ENCODE measurements at places on chromosomes 12 and 14. TPM values are rescaled to one million over a fixed set of nuclear protein-coding genes. Genes with fewer than 3 reads are reported as not detected.

GRCh38 chr14:85542623-85543022 lies 12.7 kb downstream of the FLRT2 start:
- H3K27ac ChIP-seq = no peak overlapping the region
- peaks cover 35% of the 10 kb centered on the region for H3K4me1 ChIP-seq
- no peak for DNase-seq
- no peak overlapping the region for H3K4me3 ChIP-seq
- no peaks in the 10 kb centered on the region for H3K36me3 ChIP-seq
- no peaks in the 10 kb centered on the region for H3K27me3 ChIP-seq

SLC39A9 gene
- polyA plus RNA-seq = 17.7 TPM

RD3L gene
- not detected for polyA plus RNA-seq

MORN3 gene
- 0.36 TPM for polyA plus RNA-seq

DNA sequence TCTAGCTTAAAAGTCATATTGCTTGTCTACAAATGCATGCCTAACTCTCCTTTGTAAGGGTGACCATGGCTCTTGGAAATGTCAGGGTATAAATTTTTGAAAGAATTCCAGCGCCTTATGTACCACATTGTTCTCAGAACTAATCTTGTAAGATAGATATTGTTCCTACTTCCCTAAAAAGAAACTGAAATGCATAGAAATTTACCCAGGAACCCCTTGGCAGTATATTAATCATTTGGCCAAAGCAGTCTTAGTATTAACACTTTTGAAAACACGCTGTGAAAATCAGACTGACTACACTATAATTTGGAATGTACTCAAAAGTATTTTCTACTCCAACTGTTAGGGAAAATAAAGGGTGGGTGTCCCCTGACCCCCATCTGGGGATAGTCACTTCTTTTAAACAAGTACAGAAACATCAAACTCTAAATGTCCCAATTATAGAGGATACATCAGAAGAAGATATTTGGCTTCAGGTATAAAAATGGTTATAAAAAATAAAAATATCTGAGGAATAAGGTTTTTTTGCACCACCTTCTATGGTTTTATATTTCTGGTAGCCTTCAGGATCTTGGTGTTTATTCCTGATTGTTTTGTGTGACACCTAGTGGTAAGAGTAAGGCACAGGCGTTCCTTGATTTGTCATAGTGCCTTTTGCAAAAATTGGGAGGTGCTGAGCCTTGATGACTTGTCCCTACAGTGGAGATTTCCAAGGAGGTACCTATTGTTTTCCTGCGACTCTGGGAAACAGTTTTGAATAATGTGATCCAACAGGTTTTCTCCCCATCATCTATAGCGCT lies 2.2 kb upstream of the NFKBIA start:
- H3K4me1 ChIP-seq = peaks cover 21% of the 10 kb centered on the region
- no peaks in the 10 kb centered on the region for H3K27me3 ChIP-seq
- peaks cover 14% of the 10 kb centered on the region for H3K36me3 ChIP-seq
- no peak overlapping the region for H3K27ac ChIP-seq
- DNase-seq = peak; percentile 84

- H3K4me1 ChIP-seq = no peaks in the 10 kb centered on the region
- no peak overlapping the region for H3K27ac ChIP-seq
- H3K36me3 ChIP-seq = no peaks in the 10 kb centered on the region
These were observed 79.3 kb downstream of the TMEM121 start for GRCh38 chr14:105605464-105606304.

KRT75 gene
- not detected for polyA plus RNA-seq

- H3K36me3 ChIP-seq = no peaks in the 10 kb centered on the region
- no peak overlapping the region for H3K4me3 ChIP-seq
- H3K4me1 ChIP-seq = peaks cover 31% of the 10 kb centered on the region
- DNase-seq = peak; percentile 37
These were observed 444.6 kb downstream of the SOX5 start for GRCh38 chr12:23504641-23505399.

DNA sequence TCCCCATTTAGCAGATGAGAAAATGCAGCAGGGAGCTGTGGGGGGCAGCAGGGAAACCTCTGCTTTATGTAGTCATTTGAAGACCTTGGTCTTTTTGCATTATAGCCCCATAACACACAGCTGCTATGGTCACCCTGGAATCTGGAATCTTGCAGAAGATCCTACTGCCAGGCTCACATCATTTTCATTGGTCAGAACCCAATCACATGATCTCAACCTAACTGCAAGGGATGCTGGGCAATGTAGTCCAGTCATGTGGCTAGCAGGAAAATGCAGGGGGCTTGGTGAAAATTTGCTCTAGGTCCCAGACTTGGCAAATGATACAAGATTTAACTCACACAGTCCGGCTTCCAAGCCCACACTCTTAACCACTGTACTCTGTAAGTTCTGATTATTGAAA lies 1028.7 kb downstream of the AACS start:
- no peak overlapping the region for H3K27ac ChIP-seq
- H3K36me3 ChIP-seq = no peaks in the 10 kb centered on the region
- H3K4me3 ChIP-seq = no peak overlapping the region
- no peaks in the 10 kb centered on the region for H3K27me3 ChIP-seq

GRCh38 chr12:131892711-131893604 lies 1.5 kb upstream of the ULK1 start:
- peaks cover 10% of the 10 kb centered on the region for H3K4me1 ChIP-seq
- no peaks in the 10 kb centered on the region for H3K27me3 ChIP-seq
- no peaks in the 10 kb centered on the region for H3K36me3 ChIP-seq
- DNase-seq = no peak
- no peak overlapping the region for H3K4me3 ChIP-seq

- no peaks in the 10 kb centered on the region for H3K36me3 ChIP-seq
- no peak overlapping the region for H3K4me3 ChIP-seq
- no peak overlapping the region for H3K27ac ChIP-seq
- H3K27me3 ChIP-seq = no peaks in the 10 kb centered on the region
- H3K4me1 ChIP-seq = no peaks in the 10 kb centered on the region
- DNase-seq = no peak
These were observed 17.5 kb downstream of the GRIP1 start for GRCh38 chr12:66661357-66661756.

DNA sequence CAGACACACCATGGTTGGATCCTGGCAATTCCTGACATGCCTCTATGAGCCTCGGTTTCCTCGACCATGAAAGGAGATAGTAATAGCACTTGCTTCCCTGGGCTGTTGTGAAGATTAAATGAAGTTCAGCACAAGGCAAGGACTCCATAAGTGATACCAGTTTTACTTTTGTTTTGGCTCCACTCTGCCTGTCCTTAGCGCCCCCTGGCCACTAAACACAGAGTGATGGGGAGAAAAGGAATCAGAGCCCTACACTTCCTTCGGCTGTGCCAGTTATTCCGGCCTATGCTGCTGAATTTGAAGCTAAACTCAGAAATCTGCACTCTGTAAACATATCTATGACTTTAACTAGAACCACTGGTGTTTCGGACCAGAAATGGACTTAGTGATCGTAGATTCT lies 173.8 kb downstream of the C12orf75 start:
- H3K4me1 ChIP-seq = no peaks in the 10 kb centered on the region
- no peaks in the 10 kb centered on the region for H3K27me3 ChIP-seq
- no peaks in the 10 kb centered on the region for H3K36me3 ChIP-seq
- H3K27ac ChIP-seq = no peak overlapping the region

DNA sequence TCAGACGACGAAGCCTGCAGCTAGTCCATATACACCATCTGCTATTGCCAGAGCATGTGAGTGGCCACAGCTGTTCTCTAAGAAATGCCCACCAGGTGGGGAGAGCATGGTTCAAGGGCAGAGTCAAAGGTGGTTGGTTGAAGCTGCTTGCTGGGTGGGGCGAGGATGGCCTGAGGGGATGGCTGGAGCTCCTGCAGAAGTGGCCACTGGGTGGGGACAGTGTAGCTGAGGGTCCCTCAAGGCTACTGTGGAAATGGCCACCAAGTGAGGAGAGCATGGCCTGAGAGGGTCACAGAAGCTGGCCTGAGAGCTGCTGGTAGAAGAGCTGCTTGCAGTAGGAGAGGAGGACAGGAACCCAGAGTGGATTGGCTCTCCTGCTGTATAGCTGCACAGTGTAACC lies 102.4 kb downstream of the AACS start:
- H3K4me1 ChIP-seq = no peaks in the 10 kb centered on the region
- no peak overlapping the region for H3K4me3 ChIP-seq
- H3K27me3 ChIP-seq = no peaks in the 10 kb centered on the region
- H3K27ac ChIP-seq = no peak overlapping the region
- no peak for DNase-seq

AVPR1A gene
- polyA plus RNA-seq = 0.03 TPM

GRCh38 chr14:100662879-100663760 lies 63.6 kb upstream of the DLK1 start:
- DNase-seq = peak; percentile 78
- no peak overlapping the region for H3K27ac ChIP-seq
- no peaks in the 10 kb centered on the region for H3K27me3 ChIP-seq
- H3K4me3 ChIP-seq = no peak overlapping the region

DNA sequence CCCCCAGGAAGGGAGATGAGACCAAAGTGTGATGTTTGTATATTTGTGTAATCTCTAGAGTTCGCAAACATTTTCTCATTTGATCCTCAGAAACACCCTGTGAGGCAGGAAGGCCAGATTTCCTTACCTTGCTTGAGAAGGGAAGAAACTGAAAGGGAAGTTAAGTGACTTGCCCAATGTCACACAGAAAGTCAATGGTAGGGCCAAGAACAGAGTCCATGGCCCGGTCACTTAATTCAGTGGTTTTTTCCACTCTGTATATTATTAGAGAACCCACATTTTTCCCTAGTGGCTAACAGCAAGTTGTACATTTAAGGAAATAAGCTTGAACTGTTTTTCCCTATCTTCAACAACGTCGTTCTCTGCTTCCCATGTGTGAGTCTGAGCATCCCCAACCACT lies 25.6 kb upstream of the CHPT1 start:
- H3K36me3 ChIP-seq = no peaks in the 10 kb centered on the region
- H3K4me1 ChIP-seq = no peaks in the 10 kb centered on the region
- H3K4me3 ChIP-seq = no peak overlapping the region
- no peak overlapping the region for H3K27ac ChIP-seq
- no peaks in the 10 kb centered on the region for H3K27me3 ChIP-seq

GRCh38 chr14:70964492-70964891 lies 57.2 kb downstream of the PCNX1 start:
- H3K27me3 ChIP-seq = no peaks in the 10 kb centered on the region
- no peaks in the 10 kb centered on the region for H3K4me1 ChIP-seq
- H3K4me3 ChIP-seq = no peak overlapping the region
- DNase-seq = no peak

DNA sequence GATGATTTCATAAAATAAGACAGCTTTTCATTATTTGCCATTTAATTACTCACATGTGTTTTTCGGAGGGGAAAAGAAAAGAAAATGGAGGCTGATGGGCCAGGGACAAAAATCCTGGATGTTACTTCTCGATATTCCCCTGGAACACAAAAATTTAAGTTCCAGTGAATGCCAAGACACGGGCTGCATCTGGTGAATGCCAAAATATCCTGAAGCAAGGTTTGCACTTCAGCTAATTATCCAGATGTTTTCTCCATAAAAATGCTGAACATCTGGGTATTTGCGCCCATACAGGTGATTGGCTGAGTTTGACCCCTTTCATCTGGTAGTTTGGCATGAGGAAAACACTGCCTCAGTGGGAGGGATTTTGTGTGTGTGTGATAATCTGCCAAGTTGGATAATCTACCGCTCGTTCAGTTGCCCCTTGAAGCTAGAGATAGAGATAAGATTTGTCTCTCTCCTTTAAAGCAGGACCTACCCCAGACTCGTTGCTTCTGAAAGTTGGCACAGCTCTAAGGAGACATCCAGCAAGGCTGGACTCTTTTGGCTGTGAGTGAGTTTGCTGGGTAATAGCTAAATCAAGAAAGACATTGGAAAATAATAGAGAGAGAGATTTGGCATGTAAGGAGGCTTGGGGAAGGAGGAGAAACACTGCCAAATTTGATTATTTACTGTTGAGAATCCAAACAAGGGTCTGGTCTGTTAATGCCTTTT lies 390.0 kb downstream of the EGLN3 start:
- peaks cover 16% of the 10 kb centered on the region for H3K4me1 ChIP-seq
- no peaks in the 10 kb centered on the region for H3K36me3 ChIP-seq
- no peak for DNase-seq

DNA sequence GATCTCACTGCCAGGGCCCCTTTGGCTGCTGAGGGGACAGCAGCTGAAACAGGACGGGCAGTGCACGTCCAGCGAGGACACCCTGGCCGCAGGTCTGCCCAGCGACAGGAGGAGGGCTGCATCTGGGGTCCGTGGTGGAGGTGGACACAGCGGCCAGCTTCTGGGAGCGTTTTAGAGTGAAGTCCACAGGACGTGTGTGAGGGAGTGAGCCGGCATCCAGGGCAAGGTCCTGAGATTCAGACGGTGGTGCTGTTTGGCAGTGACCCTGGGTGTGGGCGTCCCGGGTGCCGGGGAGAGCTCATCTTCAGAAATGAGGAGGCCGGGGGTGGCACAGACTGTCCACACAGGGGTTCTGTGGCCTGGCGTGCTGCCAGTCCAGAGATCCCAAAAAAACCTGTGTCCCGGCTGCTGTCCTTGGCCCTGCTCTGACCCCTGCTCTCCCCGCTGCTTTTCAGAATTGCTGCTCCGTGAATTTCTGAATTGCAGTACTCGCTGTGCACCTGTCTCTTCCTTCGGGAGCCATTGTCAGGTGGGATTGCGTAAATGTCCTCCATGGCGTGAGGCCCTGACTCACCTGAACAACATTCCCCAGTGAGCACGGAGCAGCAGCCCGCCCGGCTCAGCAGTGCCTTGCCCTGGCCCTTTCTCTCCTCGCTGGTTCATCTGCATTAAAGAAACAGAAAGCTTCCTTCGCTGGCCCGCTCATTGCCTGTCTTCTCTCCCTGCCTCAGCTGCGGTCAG lies 183.5 kb upstream of the C14orf180 start:
- H3K4me1 ChIP-seq = no peaks in the 10 kb centered on the region
- no peak overlapping the region for H3K27ac ChIP-seq
- no peak for DNase-seq
- no peaks in the 10 kb centered on the region for H3K36me3 ChIP-seq

DNA sequence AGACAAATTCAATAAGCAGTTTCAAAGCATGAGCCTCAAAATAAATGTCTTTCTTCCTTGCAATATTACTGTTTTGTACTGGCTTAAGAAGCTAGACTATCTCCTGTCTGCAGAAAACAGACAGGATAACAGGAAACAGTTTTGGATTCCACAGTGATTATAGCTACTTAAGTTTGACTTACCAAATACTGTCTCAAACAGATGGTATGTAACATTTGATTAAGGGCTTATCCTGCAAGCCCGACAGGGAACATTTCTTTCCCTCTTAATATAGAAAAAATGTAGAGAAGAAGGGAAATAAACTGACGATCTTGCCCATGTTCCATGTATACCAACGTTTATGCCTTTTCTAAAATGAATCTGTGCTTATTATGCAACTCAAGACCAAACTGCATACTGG lies 179.9 kb upstream of the EEA1 start:
- DNase-seq = no peak
- H3K4me1 ChIP-seq = no peaks in the 10 kb centered on the region
- H3K27ac ChIP-seq = no peak overlapping the region
- H3K4me3 ChIP-seq = no peak overlapping the region
- no peaks in the 10 kb centered on the region for H3K36me3 ChIP-seq

DNA sequence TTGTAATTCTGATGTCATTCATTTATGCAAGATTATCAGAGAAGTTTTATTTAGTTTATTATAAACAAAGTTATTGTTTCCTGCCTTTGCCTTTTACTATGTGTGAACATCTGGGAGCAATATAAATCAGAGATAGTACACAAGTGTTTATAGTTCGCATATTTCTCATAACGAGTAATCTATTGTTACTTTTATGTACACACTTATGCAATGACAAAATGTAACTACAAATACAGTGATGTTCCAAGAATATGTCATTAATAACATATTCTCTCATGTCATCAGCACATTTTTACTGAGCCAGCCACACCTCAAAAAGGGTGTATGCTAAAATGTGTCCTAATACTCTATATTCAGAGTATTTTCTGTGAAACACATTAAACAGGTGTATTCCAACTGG lies 243.2 kb downstream of the ALX1 start:
- H3K4me1 ChIP-seq = peaks cover 21% of the 10 kb centered on the region
- no peaks in the 10 kb centered on the region for H3K27me3 ChIP-seq
- no peak for DNase-seq
- no peaks in the 10 kb centered on the region for H3K36me3 ChIP-seq
- no peak overlapping the region for H3K27ac ChIP-seq

SYNE3 gene
- polyA plus RNA-seq = not detected

Measured in GM23338 (cell line).